ENCODE measurements at places on chromosomes 11 and 22.

DNA sequence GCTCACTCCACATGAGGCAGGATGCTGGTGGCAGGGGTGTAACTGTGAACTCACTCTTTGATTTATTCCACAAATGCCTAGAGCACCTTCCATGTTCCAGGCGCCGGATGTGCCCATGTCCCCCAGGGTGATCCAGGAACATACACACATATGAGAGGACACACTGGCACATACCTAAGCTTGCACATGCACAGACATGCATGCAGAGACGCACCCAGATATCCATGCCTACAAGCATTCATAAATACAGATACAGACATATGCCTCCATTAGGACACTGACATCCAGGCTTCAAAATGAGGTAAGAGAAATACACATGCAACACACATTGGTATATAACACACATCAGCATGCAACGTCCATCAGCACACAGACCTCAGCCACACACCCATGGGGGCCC is 4.5 kb downstream of the OSM start:
- no peak for DNase-seq

DNA sequence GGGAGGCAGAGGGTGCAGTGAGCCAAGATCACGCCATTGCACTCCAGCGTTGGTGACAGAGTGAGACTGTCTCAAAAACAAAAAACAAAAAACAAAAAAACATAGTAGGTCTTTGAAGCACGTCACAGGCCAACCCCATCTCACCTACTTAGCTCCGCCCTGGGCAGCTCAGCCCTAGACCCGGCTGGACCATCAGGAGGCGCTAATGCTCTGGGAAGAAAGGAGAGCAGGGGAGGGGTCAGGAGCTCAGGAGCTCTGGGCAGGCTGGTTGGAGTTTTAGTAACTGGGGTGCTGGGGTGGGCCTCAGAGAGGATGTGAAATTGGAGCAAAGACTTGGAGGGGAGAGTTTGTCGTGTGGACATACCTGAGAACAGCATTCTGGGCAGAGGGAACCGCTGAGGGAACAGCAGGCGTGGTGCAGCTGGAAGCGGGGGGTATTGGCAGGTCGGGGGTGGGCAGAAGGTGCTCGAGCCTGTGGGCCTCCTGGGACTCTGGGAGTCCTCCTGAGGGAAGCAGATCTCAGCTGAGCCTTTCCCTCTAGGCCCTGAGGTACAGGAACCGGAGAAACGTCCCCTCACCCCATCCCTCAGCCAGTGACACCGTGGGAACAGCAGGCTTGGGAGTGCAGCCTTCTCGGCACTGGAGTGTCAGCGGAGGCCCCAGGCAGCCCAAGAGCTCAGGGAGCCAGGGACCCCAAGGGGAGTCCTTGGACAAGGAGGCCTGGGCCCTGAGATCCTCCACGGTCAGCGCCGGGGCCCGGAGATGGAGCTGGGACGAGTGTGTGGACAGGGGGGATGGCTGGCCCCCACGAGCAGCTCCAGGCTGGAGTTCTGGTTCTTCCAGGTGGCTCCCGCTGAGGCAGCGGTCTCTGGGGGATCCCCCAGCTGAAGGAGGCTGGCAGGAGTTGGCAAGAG is 2.2 kb upstream of the RPS6KA4 start:
- no peak for DNase-seq

GRCh38 chr22:45058622-45058912 is 48.8 kb upstream of the PHF21B start:
- DNase-seq, result no peak

DNA sequence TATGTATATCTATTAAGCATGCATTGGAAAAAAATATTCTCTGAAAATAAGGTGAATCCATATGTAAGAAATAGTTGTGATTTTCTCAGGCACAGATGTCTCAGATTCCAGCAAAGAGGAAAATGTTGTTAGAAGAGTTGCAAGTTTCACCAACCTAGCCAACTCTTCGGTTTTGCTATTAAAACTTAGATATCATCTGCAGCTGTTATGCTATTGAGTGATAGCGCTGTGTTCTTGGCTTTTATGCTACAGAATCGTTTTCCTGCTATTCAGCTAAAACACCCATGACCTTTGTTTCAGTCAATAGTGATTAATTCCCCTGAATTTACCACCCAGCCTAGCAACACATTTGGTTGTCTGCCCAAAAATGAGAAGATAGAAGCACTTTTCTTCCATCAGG is 795.6 kb upstream of the ANO3 start:
- DNase-seq, result no peak

GRCh38 chr11:34850334-34850733 is 65.8 kb downstream of the APIP start:
- DNase-seq, result no peak
